ENCODE measurements at places on chromosomes 6 and 20.
A peak's percentile ranks its signal among the peaks of the same experiment; 100 is the strongest.

DNA sequence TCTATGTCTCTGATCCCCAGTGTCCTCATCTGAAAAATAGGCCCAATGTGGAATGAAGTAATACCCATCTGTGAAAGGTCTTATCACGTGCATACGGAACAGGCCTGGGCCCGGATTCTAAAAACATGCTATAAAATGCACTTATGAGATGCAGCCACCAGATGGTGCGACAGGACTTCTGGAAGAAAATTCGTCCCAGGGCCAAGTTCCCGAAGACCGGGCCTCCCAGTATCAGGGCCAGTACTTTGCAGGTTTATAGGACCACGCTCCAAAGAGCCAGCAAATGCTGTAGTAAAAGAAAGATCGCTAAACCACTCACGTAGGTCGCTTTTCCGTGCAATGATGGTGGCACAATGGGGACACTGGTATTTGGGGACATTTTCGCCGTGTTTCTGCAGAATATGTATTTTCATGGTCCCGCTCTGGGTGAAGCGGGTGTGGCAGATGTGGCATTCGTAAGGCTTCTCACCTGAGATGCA lies 10.6 kb downstream of the CTCFL start:
- no peak for DNase-seq

DNA sequence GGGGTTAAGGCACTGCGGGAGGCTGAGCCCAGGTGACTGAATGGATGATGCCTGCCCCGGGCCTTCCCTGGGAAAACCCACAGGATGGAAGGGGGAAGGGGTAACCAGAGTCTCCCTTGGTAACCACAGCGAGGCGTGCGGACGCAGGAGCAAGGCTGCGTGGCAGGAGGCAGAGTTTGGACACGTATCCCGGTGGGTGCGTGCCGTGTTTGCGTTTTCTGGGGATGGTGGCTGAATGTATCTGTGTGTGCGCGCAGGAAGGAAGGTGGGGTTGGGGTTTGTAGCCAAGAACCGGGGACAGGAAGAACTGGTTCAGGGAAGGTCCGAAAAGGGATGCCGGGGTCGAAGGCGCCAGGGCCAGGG lies 1.8 kb downstream of the MDGA1 start:
- DNase-seq: no peak

DNA sequence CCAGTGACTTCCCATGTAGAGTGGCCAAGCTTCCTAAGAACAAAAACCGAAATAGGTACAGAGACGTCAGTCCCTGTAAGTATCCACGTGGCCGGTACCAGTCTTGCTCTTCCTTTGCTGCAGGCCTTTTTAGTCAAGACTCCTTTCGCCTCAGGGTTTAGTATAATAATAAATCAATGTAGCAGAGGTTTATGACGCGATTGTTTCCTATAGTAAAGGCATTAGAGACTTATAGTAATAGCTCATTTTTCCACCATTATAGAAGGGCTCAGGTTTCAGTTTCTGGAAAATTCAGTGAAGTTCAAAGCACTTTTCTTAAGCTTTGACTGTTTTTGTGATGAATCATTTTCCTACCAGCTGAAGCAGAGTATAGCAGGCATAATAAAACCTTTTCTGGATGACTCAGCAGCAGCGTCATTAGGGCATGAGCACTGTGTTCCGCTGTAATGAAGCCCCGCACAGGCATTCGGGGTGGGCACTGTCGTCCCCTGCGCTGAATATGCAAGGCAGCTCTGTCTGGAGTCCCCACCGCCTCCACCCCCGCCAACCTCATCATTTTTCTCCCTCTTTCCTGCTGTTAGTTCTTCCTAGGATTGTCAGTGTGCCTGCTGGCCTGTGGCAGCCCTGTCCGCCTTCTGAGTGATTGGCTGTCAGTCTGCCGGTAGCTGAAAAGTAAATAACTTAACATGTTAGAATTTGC lies 51.3 kb downstream of the PTPN1 start:
- DNase-seq: peak; percentile 82

DNA sequence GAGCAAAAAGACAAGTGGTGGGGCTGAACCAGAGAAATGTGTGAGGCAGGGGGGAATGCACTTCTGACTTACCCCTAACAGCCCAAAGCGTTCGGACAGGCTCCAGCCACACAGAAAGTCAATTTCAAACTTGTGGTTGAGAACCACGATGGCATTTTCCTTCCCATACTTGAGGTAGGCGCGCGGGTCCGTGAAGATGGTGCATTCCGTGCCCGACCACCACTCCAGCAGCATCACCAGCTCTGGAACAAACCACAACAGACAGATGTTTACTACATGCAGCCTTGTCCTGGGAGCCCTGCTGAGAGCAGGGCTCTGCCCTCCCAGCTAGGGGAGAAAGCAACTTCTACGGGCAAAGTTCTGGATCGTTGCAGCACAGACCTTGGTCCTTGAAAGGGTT lies 107.7 kb downstream of the AGPAT4 start:
- no peak for DNase-seq

GRCh38 chr6:137025786-137026730 lies 18.7 kb downstream of the IL20RA start:
- no peak for DNase-seq

GRCh38 chr6:31645325-31645724 lies 7.1 kb downstream of the BAG6 start:
- DNase-seq: no peak

DNA sequence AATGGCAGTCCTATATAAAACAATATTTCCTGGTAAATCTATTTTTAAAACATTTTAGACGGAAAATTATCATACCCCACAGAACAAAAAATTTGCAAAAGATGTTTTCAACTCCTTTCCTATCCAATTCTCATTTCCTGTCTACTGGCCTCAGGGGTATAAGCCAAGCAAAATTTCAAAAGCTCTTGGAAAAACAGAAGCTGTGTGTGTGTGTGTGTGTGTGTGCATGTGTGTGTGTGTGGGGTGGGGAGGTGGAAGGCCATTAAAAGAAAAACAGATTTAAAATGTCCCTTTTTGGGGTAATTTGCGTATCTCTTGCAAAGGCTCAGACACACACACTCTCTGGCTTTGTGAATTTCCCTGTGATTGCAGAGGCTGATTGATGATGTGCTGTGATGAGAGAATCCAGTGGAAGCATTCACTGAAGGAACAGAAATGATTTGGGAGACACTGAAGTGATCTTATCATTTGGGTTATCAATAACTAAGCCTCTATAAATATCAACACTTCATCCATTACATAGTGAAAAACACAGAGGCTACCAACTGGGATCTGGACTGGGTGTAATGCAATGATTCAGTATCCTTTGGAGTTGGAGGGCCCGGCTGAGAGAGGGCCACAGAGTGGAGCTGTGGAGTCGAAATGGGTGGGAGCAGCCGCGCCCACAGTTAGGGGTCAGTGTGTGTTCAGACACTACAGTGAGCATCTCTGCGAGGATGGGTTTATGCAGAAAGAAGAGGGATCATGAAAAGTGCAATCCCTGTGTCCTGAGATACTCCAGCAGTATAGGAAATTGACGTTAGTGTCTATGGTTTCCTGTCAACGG lies 106.8 kb upstream of the PREP start:
- no peak for DNase-seq

DNA sequence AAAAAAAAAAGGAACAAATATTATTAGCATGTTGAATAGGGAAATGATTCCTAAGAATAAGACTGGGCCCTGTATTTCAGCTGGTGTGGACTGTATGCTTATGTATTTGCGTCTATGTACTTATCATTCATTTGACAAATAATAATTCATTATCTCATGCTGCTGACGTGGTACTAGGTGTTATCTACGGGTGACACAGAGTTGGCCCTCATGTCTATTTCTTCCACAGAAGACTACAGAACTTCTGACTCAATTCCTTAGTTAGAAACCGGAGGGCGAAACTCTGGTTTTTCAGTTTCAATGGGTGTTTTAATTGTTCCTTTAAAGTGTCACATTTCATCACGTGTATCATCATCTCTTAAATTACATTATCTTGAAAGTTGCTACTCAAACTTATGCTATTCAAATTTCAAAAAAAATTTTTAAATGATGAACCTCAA lies 305.9 kb downstream of the CLIC5 start:
- DNase-seq: no peak

DNA sequence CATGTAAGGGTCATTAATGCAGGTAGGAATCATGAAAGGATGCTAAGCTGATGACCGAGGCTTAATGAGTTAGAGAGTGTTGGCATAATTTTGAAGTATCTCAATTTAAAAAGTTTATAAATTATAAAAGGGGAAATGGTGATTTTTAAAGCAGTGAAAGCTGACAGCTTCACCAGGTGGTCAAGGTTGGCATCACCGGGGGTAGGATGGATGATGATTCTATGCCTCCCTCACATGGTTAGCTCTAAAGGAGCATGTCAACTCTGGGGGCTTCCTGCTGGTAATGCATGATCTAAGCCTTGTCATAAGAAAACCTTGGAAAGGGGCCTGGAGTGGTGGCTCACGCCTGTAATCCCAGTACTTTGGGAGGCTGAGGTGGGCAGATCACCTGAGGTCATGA lies 89.2 kb upstream of the MARCKS start:
- no peak for DNase-seq

DNA sequence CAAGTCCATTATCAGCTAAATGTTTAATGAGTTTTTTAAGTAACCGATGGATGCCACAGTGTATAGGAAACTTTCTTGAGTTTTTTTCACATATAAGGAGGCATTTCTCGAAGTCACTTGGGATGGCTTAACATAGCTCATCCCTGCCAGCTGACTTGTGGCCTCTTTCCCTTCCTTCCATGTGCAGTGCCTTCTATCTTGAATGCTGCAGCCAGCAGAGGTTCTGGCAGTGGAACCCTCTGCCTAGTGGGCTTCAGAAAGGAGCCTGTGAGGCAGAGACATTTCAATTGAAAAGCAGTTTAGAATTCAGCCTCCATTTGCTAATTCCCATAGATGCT lies 51.9 kb downstream of the AKAP12 start:
- DNase-seq: no peak
